ENCODE measurements at places on chromosomes 7 and 10.
A peak's percentile ranks its signal among the peaks of the same experiment; 100 is the strongest.

- no peak for DNase-seq
These were observed 92.8 kb downstream of the LCOR start for GRCh38 chr10:96924861-96925260.

DNA sequence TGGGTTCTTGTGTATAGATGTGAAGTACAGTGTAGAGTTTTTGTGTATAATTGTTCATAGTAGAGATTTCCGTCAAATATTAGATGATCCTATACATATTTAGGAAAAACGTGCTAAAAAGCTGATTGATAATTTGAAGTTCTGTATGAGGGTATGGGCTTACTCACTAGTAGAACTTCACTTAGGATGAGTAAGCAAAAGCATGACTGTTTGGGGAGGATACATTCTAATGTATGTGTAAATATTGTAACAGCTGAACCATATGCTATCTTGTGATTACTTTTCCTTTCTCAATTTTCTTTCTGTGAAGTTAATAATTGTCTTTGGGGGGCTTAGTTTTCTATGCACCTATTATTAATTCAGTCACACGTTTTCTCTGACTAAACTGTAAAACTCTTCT lies 53.2 kb upstream of the PDK4 start:
- no peak for DNase-seq

- DNase-seq: no peak
These were observed 61.3 kb upstream of the TNRC18 start for GRCh38 chr7:5484921-5485320.

DNA sequence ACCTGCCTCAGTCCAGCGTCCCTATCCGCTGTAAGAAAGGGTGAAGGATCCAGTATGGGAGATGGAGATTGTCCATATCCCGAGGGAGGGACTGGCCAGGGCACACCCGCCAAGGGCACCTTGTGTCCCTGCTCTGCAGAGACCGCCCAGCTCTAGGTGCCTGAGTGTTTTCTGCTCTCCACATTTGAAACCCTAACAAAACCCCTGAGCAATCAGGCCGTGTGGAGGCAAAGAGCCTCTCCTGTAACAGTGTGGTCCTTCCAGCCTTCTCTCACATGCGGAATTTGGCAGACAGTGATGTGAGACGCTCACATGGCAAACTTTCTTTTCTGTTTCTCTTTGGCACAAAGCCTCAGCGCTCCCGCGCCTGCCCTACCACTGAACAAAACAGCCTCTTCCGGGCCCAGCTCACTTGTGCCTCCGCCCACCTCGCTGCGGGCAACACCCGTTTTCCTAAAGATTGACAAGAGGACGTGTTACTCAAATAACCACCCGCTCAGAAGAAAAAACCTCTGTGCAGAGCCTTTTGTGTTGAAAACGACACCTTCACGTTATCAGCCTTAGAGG lies 514.8 kb downstream of the DNAJB6 start:
- DNase-seq: peak; percentile 57

DNA sequence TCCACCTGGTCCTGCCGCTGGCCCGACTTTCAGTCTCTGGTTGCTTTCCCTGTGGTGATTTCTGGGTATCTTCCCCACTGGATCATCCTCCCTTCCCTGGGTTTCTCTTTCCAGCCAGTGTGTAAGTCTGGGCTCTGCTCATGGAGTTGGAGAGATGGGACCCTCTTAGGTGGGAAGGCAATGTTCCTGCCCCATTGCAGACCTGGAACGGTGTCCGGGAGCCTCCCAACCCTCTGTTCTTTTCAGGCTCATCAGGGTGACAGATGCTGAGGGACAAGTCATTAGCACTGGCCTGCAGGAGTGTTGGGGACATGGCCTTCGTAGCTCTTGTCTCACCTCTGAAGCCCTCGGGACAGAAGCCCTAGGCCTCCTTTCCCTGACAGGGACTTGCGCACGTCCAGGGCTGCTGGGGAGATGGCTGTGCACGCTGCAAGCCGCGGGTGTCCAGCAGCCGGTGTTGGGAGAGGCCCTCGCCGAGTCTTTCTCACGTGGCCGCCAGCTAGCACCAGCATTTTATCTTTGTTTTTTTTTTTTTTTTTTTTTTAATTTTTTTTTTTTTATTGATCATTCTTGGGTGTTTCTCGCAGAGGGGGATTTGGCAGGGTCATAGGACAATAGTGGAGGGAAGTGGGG lies 17.2 kb downstream of the ZNF783 start:
- no peak for DNase-seq

DNA sequence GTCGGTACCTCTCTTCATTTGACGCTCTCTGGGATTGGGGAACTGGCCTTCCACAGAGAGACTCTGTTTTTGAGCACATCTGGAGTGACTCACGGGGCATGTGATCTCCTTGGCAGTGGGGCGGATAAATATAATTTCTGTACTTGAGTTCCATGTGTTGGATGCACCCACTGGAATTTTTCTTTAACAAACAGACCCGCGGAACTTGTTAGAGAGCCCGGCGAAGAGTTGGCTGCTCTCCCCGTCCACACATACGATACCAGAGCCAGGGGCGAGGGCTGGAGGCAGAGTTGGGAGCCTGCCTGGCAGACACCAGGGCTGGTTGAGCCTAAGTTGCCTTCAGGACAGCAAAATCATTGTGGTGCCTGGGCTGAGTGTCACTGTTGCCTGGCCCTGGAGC lies at the start of gene FAM180A:
Gene FAM180A, minus strand, starts transcription at position 44 of the 400 bp plus-strand sequence. CDS start 233 bp downstream, outside the sequence.
- no peak for DNase-seq

- no peak for DNase-seq
These were observed 34.9 kb downstream of the SHTN1 start for GRCh38 chr10:116970050-116970449.

DNA sequence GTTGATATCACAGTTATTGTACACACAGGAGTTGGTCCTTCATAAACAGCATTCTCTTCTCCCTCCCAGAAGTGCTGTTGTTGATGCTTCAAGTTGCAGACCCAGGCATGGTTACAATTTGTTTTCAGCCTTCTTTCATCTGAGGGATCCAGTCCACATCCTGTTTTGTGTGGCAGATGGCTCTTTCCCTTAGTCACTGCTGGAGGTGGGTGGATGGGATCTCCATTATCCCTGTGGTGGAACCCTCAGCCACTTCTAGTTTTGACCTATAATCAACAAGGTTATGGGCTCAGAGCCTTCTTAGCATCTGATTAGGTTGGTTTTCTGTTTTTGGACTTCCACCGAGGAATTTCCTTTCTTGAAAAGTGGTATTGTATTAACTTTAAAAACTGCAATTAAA lies 214.2 kb downstream of the SH2D4B start:
- no peak for DNase-seq

- DNase-seq: peak; percentile 21
These were observed 8.1 kb downstream of the TASOR2 start for GRCh38 chr10:5692461-5693358.

DNA sequence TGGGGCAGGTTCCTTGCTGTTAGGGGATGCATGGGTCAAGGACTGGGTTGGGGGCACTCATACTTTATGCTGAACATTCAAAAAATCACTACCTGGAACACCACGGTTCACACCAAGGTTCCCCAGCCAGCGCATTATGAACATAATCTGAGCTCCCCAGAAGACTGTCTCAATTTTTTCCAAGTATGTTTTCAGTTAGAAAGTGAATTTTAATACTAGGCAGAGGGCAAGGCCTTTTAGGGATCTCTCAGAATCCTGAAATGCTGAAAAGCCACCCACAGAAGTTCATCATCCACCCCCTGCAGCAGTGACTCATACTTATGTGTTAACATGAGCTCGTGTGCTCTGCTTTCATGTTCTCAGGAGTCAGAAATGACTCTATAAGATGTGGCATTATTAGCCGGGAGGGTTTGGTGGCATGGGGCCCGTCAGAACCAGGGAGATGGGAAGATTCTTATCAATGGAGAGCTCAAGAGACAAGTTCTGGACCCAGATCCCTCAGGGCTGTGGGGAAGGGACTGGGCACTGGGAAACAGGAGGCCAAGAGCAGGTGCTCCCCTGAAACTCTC lies 185.2 kb upstream of the ITGB1 start:
- no peak for DNase-seq

GRCh38 chr7:8251195-8251594 lies 10.8 kb downstream of the ICA1 start:
- no peak for DNase-seq

- DNase-seq: no peak
These were observed 10.8 kb downstream of the LMOD2 start for GRCh38 chr7:123666492-123666891.

- DNase-seq: no peak
These were observed 162.6 kb downstream of the KLF6 start for GRCh38 chr10:3622427-3622826.

- DNase-seq: no peak
These were observed 31.8 kb downstream of the AOAH start for GRCh38 chr7:36692456-36692855.

DNA sequence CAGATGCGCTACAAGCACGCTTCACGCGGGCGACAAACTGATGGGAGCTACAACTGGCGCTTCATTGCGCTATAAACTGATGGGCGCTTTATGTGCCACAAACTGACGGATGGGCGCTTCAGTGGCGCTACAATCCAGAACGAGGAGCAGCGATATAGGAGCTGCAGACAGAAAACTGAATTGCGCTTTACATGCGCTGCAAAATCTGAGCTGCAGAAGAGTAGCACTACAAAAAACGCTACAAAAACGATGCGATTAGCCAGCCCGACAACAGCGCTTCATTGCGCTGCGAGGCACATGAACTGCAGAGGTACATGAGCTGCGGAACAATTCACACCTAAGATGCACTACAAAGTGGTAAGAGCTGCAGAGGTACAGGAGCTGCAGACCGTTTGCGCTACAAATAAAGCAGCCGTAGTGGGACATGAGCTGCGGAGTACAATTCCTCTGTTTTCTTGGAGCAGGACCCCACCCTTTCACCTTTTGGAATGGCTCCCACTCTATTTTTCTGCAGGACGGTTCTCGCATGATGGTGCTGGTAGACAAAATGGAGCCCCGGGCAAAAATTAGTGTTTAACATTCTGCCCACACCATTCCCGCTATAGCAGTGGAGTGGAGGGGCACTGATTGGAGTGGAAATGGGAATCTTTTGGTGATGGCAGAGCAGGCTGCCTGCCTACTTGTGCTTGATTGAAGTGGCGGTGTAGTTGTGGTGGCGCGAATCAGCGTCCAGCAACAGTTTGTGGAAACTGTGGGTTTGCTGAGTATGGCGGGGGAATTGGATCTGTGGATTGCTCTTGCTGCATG lies 1.2 kb upstream of the SGCE start:
- no peak for DNase-seq

GRCh38 chr10:86308056-86308455 lies 58.5 kb downstream of the GRID1 start:
- no peak for DNase-seq

DNA sequence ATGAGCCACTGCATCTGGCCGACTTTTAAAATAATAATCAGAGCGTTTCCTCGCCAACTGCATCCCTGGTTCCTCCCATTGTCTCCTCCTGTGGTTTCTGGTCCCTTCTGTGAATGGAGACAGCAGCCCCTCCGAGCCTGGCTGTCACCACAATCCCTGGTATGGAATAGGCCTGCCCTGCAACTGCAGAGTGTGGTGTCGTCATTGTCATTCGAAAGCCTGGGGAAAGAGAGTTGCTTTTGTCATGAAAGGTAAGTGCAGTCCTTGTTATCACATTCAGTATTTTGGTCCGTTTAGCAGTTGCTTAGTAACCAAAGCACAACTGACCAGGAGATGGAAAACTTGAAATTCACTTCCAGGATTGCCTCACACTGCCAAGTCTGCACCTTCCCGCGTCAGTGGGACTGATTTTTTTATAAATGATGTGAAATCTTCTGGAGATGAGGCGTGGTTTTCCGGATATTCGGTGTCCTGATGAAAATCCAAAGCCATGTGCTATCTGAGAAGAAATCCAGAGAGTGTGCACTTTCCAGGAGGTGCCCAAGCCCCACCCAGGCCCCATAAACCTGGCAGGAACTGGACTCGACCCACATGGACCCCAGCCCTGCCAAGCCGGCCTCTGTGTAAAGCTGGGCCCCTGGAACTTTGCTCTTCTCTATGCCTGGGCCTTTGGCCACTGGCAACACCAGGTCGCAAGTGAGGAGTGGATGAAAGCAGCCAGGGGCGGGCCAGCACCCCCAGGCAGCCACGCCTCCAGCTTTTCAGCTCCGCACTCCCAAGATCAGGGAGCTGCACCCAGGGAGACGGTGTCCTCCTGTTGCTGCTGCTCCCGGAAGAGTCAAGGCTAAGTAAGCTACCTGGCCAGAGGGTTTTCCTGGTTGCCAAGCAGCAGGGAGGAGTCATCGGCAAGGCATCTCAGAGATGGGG lies 133.7 kb upstream of the SH2B2 start:
- no peak for DNase-seq

DNA sequence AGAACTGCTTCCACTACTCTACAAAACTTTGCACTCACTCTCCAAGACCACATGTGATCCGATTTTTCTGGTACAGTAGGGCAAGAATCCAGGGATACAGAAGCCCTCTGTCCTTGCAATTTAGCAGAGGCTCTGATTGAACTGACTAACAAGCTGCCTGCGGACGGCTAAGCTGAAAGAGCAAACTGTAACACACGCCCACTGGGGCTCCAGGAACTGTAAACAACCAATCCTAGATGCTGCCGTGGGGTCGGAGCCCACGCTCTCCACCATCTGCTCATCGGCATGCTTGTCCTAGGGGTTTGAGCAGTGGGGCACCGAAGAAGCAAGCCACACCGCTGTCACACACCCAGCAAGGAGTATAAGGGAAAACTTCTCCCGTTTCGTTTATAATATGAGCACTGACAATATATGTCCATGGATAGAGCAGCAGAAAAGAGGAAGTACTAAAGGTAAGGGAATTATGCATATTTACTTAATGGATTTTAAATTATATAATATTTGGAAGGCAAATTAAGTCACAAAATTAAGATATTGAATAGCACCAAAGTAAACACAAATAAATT lies 634.4 kb upstream of the POT1 start:
- DNase-seq: no peak

- no peak for DNase-seq
These were observed 18.8 kb downstream of the CELF2 start for GRCh38 chr10:11036424-11037011.

GRCh38 chr10:84375011-84375410 lies 46.6 kb downstream of the CCSER2 start:
- peak; percentile 50 for DNase-seq

- DNase-seq: no peak
These were observed 128.9 kb downstream of the CELF2 start for GRCh38 chr10:11146402-11147171.

DNA sequence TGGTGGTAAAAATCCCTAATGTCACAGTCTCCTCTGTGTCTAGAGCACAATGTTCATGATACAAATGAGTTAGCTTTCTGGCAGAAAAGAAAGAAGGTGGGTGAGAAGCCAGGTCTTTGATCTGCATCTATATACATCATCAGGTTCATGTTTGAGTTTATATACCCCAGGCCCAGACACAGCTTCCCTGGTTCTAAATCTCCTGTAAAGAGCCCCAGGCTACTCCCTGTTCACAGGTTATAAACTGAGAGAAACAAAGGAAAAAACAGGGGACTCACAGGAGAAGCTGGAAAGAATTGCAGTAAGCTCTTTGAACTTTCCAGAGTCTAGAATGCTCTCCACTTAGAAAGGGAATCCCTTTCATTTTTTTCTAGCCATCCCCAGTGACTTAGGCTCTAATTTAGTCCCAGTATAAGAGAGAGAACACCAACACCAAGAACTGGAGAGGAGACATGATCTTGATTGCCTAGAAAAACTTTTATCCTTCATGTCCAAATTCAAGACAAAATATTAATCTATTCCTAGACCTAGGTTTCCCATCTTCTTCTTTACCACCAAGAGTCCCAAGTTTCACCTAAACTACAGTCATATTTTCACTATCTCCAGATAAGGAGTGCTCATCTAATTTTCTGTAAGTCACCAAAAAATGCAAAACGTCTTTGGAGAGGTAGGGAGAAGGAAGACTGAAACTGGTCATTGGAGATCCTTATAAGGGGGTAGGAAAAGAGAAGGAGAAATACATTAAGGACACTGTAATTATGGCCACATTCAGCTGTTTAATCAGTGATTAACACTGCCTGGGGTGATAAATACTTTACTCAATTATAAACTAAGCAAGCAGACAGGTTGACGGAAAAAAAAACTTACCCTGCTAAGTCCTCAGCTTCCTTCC lies 469 bp downstream of the MSS51 start:
- no peak for DNase-seq

Measured in KG1 (cell line).